OCI-M1 (cell line): ENCODE measurements at places on chromosomes 4 and X.

DNA sequence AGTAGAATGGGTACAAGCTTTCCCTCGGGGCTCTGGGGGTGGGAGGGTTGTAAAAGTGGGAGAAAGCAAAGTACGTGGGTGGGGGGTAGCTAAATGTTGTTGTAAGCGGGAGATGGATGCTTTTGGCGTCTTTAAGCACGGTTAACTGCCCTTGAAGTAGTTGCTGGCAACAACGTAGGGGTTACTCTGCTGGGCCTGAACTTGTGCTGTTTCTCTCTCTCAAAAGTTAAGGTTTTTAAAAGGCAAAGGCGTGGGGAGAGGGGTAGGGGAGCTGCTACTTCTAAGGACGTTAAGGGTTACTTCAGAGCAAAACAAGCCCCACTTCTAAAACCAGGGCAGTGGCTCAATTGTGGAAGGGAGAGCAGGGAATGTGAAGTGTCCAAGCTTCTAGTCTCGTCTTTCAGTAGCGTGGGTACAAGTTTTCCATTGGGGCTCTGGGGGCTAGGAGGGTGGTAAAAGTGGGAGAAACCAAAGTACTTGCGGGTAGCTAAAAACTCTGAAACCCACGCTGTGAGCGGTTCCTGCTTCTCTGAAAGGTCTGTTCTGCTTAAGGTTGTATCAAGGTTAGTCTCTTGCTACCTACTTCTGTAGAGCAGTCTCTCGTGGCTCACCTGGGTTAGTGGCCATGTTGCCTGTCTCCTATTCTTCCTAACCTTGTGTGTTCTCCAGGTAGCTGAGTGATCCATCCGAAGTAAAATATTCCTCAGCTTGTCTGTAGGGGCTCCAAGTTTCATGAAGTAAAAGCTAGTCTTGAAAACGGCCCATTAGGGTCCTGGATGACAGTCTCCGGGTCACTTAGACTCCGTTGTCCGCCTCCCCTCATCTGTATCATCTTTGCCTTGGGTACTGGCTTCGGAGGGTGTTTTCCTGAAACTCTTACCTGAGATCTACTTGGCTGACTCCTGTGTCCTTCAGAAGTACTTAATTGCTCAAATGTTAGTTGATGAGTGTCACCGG lies 1.7 kb upstream of the WDR1 start:
- peak; percentile 4 for DNase-seq

GRCh38 chr4:20881658-20882057 lies 181.4 kb downstream of the PACRGL start:
- no peak for DNase-seq

GRCh38 chr4:80263541-80264351 lies 2.7 kb upstream of the FGF5 start:
- no peak for DNase-seq

DNA sequence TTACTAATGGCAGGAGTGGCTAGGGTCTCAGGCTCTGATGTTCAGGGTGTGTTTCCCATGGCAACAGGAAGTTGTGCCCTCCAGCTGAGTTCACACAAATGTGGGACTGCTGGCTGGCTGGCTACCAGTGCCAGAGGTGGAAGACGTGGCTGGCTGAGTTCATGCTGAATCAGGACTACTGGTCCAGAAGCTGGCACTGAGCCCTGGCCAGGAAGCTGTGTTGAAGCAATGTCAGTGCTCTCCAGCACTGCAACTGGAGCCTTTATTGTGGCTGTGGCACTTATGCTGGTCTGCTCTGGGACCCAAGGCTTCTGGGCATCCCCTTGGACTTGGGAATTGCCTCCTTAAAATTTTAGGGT lies 42.0 kb upstream of the ZXDA start:
- no peak for DNase-seq

- no peak for DNase-seq
Measured at GRCh38 chr4:130143656-130144055, 1047.7 kb downstream of the C4orf33 start.

GRCh38 chr4:174580597-174580996 lies 58.3 kb upstream of the HPGD start:
- peak; percentile 54 for DNase-seq

DNA sequence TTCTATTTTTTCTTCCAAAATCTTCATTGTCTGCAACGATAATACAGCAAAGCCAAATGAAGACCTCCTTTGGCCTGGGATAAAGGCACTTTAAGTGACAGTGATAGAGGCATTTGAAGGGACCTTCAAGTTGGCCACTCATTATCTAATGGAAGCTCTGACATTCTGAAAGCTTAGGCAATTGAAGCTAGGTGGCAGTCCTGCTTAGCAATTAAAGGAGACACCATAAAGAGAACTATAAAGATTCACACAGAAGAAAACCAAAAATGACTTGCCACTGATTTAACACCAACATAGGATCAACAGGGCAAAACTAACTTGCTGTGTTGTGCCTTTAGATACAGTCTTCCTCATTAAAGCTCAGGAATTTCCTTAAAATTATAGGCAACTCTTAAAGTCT lies 103.3 kb upstream of the TSPAN7 start:
- DNase-seq, result peak; percentile 13

DNA sequence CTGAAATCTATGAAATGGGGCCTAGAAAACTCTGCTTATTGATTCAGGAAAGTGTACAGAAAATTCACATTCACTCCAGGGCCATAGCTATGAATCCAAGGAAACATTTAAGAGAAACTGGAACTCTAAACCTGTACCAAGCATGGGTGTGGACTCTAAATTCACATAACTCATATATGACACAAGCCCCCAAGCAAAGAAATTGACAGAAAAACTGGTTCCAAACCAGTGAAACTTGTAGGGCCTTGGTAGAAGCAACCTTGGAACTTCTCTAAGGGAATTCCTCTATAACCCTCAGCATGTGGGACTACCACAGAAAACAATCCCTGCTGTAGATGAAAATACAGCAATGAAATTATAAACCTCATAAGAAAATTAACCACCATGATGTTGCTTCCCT lies 106.6 kb upstream of the NRK start:
- no peak for DNase-seq

GRCh38 chr4:44916411-44916810 lies 190.1 kb upstream of the GNPDA2 start:
- DNase-seq, result peak; percentile 79

DNA sequence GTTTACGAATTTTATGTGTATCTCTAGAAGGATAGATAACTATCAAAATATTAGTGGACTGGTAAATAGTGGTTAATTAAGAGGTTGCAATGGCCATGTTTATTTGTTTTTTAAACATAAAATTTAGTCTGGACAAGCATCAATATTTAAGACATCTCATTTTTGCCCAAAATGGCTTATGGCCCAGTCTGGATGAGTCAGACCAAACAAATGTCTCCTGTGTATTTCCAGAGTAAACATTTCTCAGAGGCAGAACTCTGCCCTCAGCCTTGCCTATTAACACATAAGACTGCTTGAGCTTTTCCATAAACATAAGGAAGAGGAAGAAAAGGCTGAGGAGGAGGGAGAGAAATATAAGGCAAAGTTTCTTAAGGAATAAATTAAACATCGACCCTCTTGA lies 277.1 kb upstream of the DIAPH2 start:
- no peak for DNase-seq

DNA sequence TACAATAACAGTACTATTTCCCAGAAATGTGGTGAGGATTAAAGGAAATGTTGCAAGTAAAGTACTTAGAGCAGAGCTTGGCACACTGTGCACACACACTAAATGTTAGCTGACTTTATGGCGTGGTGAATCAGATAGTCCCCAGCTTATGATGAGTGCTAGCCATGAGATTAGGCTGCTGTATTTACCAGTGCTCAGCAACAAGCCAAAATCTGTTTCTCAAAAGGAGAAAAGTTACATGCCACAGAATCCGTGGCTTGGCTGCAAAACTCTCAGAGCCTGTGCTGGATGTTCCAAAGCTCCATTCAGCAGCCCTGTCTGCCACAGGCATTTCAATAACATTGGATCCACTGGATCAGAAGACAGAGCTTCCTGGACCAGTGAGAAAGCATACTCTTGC lies 12.8 kb upstream of the STBD1 start:
- peak; percentile 77 for DNase-seq

- DNase-seq, result no peak
Measured at GRCh38 chrX:97402903-97403302, 519.2 kb downstream of the RPA4 start.

- DNase-seq, result no peak
Measured at GRCh38 chrX:119760026-119760877, 1.9 kb downstream of the SOWAHD start.

DNA sequence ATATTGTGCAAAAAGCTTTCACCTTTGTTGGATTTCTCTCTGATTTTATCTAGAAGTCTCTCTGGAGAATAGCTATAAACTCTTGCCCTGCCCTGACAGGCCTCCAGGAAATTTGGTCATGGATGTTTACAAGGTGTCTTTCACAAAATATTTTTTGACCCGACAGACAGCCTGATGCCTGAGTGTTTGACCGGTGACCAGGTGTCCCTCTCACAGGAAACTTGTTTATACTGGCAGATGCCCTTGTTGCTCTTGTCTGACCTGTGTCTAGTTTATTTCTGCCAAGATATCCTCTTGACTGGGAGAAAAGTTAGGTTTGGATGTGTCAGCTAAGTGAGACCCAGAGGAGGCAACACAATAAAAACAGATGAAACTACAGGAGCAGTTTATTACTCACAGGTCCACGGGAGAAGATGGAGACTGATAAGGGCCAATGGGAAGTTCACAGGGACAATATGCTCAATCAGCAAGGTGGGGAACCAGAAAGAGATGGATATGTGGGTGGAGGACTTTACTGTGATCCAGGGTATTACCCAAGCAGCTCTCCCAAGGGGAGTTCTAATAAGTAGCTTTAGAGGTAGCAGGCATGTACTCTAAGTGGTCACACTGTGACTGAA lies 243.3 kb downstream of the ARAP2 start:
- no peak for DNase-seq
